ENCODE measurements at places on chromosomes 1 and 21. TPM values are rescaled to one million over a fixed set of nuclear protein-coding genes. Genes with fewer than 3 reads are reported as not detected.

Gene MAEL
- not detected for total RNA-seq

Gene TAS1R1
- not detected for total RNA-seq

Gene TMEM269
- total RNA-seq = not detected

Gene CLCA2
- not detected for total RNA-seq

Gene GBP1
- total RNA-seq = 6.7 TPM

Gene NUP210L
- total RNA-seq = not detected

Gene OR2L8
- total RNA-seq = not detected

Gene LAMC1
- 96.6 TPM for total RNA-seq

Gene ADAMTSL4
- total RNA-seq = 7.6 TPM

Gene NBPF20
- 3.6 TPM for total RNA-seq

Gene FCGR3B
- total RNA-seq = not detected

Gene PLA2G2D
- not detected for total RNA-seq

Gene ZBTB18
- 20.4 TPM for total RNA-seq

Gene TNFRSF18
- not detected for total RNA-seq

Gene GJC2
- 1.6 TPM for total RNA-seq

Gene CLEC20A
- total RNA-seq = not detected

Gene AMIGO1
- 8.6 TPM for total RNA-seq

Gene GPR37L1
- not detected for total RNA-seq

Gene GJB5
- total RNA-seq = not detected

Gene PLA2G2C
- total RNA-seq = not detected

Gene CAPN9
- 0.26 TPM for total RNA-seq

Gene TESK2
- 3.6 TPM for total RNA-seq

Gene GJA5
- total RNA-seq = 0.99 TPM

Gene CCDC190
- not detected for total RNA-seq

Gene C1orf185
- not detected for total RNA-seq

Gene NCF2
- total RNA-seq = 8.3 TPM

Gene FMN2
- total RNA-seq = 0.26 TPM

Gene OR2G6
- total RNA-seq = not detected

Gene SNX7
- total RNA-seq = 16.1 TPM

Gene CDK18
- 28.0 TPM for total RNA-seq

Gene MUTYH
- 21.8 TPM for total RNA-seq

Gene PRRX1
- total RNA-seq = 5.3 TPM

Gene CENPF
- total RNA-seq = not detected

Gene EXTL1
- not detected for total RNA-seq

Gene CELA3B
- total RNA-seq = 12,815 TPM

Gene SOX13
- 29.6 TPM for total RNA-seq

Gene B3GALT5
- total RNA-seq = 5.6 TPM

Gene OR6N1
- not detected for total RNA-seq

Gene PDC
- total RNA-seq = not detected

Gene NBPF12
- total RNA-seq = 32.0 TPM

Gene LDLRAD1
- not detected for total RNA-seq

Gene OR2T33
- total RNA-seq = not detected

Gene RYR2
- total RNA-seq = 14.2 TPM

Gene SLC26A9
- 0.78 TPM for total RNA-seq

Gene FAM163A
- 0.26 TPM for total RNA-seq

Gene TNFRSF4
- total RNA-seq = 0.99 TPM

Gene EPHB2
- total RNA-seq = 7.9 TPM
